ENCODE measurements at places on chromosomes 5 and 9. TPM values are rescaled to one million over a fixed set of nuclear protein-coding genes. Genes with fewer than 3 reads are reported as not detected.

GRCh38 chr5:150302301-150303069, at the start of gene ARSI:
TSS of gene ARSI (minus strand) at chr5:150302905. CDS start at chr5:150302373, 532 bp downstream.
- no peak within 1 kb of the TSS for H3K4me3 ChIP-seq
- H3K36me3 ChIP-seq: no peaks in the 10 kb centered on the region

The FAM81B gene
- total RNA-seq: not detected

DNA sequence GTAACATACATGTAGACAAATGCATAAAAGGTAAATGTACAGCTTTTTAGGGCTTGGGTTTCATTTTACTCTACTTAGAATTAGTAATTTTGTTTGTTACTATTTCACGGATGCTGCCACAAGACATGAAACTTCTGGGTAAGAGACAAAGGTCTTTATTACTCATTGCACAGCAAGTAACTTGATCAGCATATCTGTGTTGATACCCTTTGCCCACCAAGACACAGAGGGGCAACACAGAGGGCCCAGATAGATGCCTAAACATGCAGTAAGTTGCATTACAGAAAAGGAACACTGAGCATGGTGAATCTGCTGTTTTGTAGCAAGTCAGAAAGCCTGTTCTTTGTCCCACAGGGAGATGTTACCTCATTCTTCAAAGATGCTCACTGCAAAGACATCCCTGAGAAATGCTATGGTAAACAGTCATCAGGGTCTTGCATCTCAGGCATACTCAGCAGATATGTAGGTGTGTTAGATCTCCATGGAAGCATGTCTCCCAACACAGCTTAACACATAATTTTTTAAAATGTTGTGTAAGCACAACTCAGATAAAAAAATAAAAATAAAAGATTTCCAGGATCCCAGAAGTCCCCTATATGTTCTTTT, 10.3 kb downstream of the ITGA2 start:
- H3K27me3 ChIP-seq: no peaks in the 10 kb centered on the region
- H3K4me3 ChIP-seq: no peak overlapping the region
- H3K36me3 ChIP-seq: peaks cover 45% of the 10 kb centered on the region
- peak overlapping the region; percentile 74 for H3K27ac ChIP-seq
- H3K4me1 ChIP-seq: peaks cover 51% of the 10 kb centered on the region
- DNase-seq: no peak

The LHX3 gene
- not detected for total RNA-seq

The NMUR2 gene
- not detected for total RNA-seq

DNA sequence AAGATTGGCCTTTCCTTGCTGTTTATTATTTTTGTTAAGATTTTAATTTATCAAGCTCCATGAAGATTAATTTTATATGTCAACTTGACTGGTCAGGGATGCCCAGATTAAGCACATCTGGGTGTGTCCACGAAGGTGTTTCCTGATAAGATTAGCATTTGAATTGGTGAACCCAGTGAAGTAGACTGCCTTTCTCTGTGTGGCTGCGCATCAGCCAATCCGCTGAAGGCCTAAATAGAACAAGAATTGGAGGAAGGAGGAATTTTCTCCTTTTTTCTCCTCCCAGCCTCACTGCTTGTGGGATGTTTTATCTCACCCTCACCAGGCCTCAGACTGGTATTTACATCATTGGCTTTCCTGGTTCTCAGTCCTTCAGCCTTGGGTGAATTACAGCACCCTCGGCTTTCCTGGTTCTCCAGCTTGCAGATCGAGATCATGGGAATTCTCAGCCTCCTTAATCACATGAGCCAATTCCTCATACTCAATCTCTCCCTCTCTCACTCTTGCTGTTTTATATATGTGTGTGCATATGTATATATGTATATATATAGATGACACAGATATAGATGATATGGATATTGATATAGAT, 135.4 kb upstream of the SPEF2 start:
- no peak for DNase-seq
- H3K27me3 ChIP-seq: peaks cover 1% of the 10 kb centered on the region
- H3K4me1 ChIP-seq: peaks cover 9% of the 10 kb centered on the region
- H3K4me3 ChIP-seq: no peak overlapping the region
- peaks cover 22% of the 10 kb centered on the region for H3K36me3 ChIP-seq
- no peak overlapping the region for H3K27ac ChIP-seq

GRCh38 chr5:162268694-162269481, 201.3 kb downstream of the GABRG2 start:
- H3K4me1 ChIP-seq: peaks cover 4% of the 10 kb centered on the region
- H3K27me3 ChIP-seq: no peaks in the 10 kb centered on the region
- no peak for DNase-seq

The TRIO gene
- 5.7 TPM for total RNA-seq

DNA sequence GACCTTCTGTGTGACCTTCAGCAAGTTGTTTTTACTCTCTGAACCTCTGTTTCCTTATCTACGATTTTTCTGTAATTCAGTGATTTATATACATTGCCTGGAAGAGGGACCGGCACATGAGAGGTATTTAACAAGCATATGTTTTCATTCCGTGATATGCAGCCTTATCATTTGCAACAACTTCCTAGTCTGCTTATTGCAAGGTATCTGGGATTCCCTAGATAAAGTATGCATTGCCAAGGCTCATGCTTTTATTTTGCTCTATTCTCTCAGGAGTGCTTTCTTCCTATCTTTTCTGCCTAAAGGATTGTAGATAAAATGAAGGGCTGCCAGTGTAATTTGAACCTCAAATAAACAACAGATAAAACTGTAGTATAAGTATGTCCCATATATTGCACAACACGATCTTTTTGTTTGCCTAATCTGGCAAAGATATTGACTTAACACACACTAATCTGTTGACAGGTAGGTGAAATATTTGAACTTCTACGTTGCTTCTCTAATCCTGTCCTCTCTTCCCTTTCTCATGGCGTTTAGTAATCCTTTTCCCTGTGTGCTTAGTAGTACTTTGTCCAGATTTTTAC, 377.2 kb upstream of the TNC start:
- no peaks in the 10 kb centered on the region for H3K4me1 ChIP-seq
- no peak for DNase-seq
- no peak overlapping the region for H3K27ac ChIP-seq

DNA sequence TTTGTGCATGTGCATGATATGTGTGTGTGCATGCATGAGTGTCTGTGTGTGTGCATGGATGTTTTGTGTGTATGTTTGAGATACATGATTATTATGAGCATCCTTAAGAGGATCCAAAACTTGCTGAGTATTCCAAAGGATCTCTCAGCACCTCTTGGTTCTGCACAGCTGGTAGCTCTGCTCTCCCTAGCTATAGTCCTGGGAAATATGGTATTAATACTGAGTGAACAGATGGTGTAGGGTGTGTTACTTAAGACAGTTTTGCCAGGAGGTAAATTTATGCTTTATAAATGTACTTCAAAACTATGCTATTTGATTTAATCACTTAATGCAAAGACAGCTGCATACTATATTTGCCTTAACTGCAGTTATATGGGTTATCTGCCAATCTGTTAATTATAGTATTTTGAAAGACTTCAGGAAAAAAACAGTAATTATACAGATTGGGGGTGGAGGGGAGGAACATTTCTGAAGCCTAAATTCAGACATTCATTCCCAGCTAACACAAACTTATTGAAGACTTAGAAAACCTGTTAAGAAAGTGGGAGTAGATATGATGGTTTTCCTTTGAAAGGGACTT, 215.5 kb downstream of the MPDZ start:
- DNase-seq: no peak
- no peak overlapping the region for H3K27ac ChIP-seq
- no peaks in the 10 kb centered on the region for H3K36me3 ChIP-seq
- H3K4me3 ChIP-seq: no peak overlapping the region
- no peaks in the 10 kb centered on the region for H3K27me3 ChIP-seq

- no peak for DNase-seq
- no peaks in the 10 kb centered on the region for H3K36me3 ChIP-seq
- H3K27me3 ChIP-seq: no peaks in the 10 kb centered on the region
- H3K27ac ChIP-seq: no peak overlapping the region
Measured at GRCh38 chr9:83441390-83441789, 96.8 kb downstream of the FRMD3 start.

The SERF1A gene
- total RNA-seq: 6.2 TPM

DNA sequence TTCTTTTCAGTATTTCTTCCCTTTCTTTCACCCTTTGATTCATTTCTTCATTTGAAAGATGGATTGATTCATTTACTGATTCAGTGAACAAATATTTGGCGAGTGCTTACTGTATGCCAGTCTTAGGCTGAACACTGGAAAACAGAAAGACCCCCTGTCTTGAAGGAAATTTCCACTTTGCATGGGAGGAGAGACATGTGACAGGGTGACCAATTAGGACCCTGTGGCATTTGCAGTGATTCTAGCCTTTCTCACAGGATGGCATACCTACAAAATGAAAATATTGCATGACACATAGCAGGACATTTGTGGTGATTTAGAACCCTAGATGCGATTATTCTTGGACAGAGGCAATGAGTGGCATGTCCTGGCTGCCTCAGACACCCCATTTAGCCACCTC, 407.2 kb upstream of the SGCD start:
- no peak for DNase-seq
- no peaks in the 10 kb centered on the region for H3K27me3 ChIP-seq
- H3K4me1 ChIP-seq: no peaks in the 10 kb centered on the region
- no peak overlapping the region for H3K4me3 ChIP-seq
- no peaks in the 10 kb centered on the region for H3K36me3 ChIP-seq

The OR1J2 gene
- total RNA-seq: not detected

DNA sequence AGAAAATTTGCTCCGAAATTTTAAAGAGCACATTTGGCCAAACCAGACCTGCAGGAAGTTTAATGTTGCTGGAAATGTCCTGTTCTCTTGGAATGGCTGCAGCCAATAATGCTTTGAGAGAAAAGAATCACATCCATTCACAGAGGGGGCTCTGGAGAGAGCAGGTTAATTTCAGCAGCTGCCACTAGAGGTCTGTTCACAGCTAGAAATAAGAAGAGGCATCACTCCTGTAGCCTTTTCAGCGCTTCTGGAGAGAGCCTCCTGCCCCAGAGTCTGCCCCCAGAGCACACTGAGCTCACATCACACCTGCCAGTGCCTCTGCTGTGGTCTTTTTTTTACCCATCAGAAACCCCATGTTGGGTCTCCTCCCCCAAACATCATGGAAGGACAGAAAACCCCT, 124.8 kb upstream of the RAD23B start:
- H3K4me1 ChIP-seq: no peaks in the 10 kb centered on the region
- peaks cover 16% of the 10 kb centered on the region for H3K27me3 ChIP-seq
- H3K27ac ChIP-seq: no peak overlapping the region
- H3K36me3 ChIP-seq: no peaks in the 10 kb centered on the region
- no peak overlapping the region for H3K4me3 ChIP-seq

- H3K4me3 ChIP-seq: no peak overlapping the region
- H3K36me3 ChIP-seq: no peaks in the 10 kb centered on the region
- H3K4me1 ChIP-seq: peaks cover 18% of the 10 kb centered on the region
- no peak for DNase-seq
- H3K27me3 ChIP-seq: peaks cover 16% of the 10 kb centered on the region
- H3K27ac ChIP-seq: no peak overlapping the region
Measured at GRCh38 chr5:54844905-54845566, 140.4 kb downstream of the ESM1 start.

- H3K4me1 ChIP-seq: peaks cover 30% of the 10 kb centered on the region
- H3K4me3 ChIP-seq: peak overlapping the region; percentile 77
- H3K27me3 ChIP-seq: peaks cover 10% of the 10 kb centered on the region
- DNase-seq: peak; percentile 80
Measured at GRCh38 chr9:136791516-136792276, 552 bp downstream of the TMEM141 start.

DNA sequence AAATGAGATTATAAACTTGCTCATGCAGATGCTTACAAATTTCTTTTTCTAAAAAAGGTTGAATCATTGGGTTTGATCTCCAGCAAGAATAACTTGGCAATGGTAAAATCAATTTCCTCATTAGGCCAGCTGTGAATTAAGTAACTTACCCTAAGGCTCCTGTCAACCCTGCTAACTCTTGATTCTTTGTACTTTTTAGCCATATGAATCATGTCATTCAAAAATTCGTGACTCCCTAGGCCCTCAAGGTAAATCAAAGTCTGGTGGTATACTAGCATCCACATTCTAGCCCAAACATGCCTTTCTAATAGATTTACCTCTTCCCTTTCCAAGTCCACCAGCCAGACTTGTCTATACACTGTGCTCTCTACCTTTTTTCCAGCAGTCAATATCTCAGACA, 420.8 kb upstream of the BRINP1 start:
- H3K4me1 ChIP-seq: no peaks in the 10 kb centered on the region
- H3K36me3 ChIP-seq: no peaks in the 10 kb centered on the region
- H3K27ac ChIP-seq: no peak overlapping the region
- no peaks in the 10 kb centered on the region for H3K27me3 ChIP-seq
- DNase-seq: no peak
